ENCODE measurements at places on chromosomes 2 and 18.

- DNase-seq: no peak
Observed at GRCh38 chr2:55721596-55722215, 28.1 kb upstream of the PNPT1 start.

- no peak for DNase-seq
Observed at GRCh38 chr18:8001711-8002301, 434.7 kb downstream of the PTPRM start.

DNA sequence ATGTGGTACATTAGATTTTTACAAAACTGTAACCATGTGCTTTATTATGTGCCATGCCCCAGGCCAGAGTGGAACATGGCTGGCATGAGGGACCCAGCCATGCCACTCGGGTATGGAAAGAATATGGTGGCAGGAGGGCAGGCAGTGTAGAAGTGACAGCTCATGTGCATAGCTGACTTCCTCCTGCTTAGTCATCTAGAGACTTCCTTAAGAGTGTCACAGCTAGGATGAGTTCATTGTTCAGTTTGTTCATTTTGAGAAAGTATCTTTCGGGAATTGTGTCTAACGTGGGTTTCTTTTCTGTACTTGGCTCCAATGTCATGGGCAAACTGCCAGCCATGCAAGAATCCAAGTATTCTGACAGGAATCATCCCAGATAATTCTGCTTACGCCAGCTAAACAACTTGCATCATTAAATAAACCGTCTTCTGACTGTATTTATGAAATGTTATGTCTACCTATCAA is 94.3 kb upstream of the ITGB6 start:
- DNase-seq: no peak

GRCh38 chr2:147810883-147811765 is 33.7 kb upstream of the ACVR2A start:
- no peak for DNase-seq

- no peak for DNase-seq
Observed at GRCh38 chr2:63862806-63863205, 21.1 kb downstream of the UGP2 start.

DNA sequence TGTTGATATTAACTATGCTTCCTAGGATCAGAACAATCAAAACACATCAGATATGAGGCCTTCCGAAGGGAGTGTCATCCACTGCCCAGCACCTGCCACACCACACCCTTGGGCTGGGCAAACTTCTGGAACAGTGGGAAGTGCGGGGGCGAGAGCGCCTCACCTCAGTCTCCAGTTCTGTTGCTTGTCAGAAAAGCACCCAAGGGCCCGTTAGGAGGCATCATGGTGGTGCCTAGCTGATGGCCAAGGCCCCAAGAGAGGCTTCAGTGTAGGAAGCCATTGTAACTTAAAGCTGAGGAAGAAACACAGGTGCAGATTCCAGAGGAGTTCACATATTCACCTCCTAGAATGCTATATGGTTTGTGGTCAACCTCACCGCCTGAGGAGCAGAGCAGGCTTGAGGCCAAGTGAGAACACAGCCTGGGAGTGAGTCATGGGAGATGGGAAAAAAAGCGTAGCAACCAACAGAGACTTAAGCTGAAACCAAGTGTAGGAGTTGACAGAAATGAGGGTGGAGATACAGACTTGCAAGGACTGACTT is 85.1 kb upstream of the ATL2 start:
- no peak for DNase-seq

- no peak for DNase-seq
Observed at GRCh38 chr2:203751685-203752271, 45.3 kb downstream of the CD28 start.

- DNase-seq: no peak
Observed at GRCh38 chr2:54012538-54013141, 41.8 kb upstream of the PSME4 start.

DNA sequence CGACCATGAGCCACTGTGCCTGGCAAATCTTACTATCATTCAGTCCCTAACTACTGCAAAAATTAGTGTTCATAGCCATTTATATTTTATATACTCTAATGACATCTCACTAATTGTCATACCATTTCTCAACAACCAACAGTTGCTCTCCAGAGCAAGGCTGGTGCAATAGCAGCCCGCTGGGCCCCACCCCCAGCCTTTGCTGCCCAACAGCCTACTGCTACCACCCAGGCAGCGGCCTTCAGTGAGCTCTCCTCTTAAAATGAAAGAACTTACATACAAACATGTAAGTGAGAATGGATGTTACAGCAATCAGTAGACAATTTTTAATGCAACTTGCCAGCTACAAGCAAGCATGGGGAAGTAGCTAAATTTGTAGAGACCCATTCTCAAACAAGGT is 90.5 kb downstream of the HNRNPLL start:
- DNase-seq: no peak

GRCh38 chr2:167681234-167682015 is 566.0 kb downstream of the STK39 start:
- DNase-seq: no peak

DNA sequence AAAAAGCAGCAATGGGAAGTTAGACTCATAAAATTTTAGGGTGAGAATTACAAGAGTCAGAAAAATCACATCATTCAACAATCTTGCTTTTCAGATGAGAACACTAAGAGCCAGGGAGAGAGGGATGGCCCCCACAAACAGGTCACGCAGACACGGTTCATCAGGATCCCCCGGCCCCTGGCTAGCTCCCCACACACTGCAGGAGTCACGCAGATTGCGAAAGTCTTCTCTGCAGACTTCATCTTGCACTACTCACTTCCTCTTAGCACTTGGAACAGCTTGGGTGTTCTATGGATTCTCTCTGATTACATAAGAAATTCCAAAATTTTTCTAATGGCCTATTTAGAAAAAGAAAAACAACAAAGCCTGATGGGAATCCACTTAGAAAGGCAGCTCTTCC is 21.6 kb upstream of the SULT1C2 start:
- DNase-seq: no peak

DNA sequence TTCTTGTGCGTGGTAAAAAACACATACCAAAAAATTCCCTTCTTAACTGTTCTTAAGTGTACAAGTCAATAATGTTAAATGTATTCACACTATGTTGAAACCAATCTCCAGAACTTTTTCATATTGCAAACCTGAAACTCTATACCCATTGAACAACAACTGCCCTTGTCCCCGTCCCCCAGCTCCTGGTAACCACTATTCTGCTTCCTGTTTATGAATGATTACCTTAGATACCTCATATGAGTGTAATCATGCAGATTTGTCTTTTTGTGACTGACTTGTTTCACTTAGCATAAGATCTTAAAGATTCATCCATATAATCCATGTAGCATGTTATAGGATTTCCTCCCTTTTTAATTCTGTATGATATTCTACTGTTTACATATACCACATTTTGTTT is 59.9 kb downstream of the NAT8 start:
- no peak for DNase-seq

DNA sequence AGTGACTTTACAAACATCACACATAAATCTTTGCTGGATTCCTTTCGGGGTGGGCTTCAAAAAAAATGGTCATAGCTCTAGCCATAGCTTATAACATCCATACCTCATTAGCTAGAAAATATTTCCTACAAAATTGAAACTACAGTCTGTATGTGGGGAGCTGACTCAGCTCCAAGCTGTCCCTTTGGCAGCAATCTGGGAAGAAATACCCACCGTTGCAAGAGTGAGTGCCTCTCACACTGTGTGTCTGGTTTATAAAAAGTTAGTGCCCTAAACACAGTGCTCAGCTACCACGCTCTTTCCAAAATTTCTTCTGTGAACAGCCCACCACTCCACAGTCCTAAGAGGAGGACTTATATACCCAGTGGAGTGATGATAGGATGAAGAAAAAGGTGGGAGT is 170.1 kb downstream of the RBM43 start:
- DNase-seq: no peak

DNA sequence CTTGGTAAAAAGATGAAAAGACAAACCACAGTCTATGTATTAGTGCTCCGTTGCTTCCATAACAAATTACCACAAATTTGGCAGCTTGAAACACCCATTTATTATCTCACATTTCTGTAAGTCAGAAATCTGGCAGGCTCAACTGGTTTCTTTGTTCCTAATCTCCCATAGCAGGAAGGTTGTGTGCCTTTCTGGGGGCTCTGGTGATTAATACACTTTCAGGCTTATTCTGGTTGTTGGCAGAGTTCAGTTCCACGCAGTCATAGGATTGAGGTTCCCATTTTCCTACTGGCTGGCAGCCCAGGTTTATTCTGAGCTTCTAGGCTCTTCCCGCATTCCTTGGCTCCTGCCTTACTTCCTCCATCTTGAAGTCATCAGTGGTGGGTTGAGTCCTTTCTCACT is 189.3 kb downstream of the ANAPC1 start:
- no peak for DNase-seq

DNA sequence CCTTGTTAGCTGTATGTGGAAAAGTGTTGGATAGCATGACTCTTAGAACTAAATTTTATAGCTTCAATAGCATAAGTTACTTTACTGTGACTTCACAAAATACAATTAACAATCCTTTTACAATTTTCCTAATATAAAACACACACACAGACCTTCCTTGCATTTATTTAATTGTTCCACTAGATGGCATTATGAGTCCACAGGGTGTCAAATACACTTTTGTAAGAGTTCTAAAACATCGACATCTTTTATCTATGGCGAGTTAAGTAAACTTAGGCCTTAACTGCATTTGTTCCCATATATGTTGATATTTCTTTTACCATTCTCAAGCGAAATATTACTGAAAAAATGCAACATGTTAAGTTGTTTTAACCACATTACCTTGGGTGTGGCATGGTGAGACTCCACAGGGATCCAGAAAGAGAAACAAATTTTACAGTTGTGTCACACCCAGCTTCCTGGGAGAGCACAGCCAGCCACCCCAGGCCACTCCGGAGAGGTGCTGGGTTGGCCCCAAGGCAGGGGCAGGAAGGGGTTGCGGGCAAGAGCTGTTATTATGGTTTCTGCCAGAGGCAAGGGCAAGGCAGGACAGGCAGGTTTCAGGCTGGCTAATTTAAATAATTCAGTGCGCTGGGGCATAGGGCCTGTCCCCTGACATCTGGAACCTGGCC is 312.4 kb upstream of the MC4R start:
- DNase-seq: no peak

- DNase-seq: no peak
Observed at GRCh38 chr18:55400590-55401541, 187.1 kb downstream of the TCF4 start.

DNA sequence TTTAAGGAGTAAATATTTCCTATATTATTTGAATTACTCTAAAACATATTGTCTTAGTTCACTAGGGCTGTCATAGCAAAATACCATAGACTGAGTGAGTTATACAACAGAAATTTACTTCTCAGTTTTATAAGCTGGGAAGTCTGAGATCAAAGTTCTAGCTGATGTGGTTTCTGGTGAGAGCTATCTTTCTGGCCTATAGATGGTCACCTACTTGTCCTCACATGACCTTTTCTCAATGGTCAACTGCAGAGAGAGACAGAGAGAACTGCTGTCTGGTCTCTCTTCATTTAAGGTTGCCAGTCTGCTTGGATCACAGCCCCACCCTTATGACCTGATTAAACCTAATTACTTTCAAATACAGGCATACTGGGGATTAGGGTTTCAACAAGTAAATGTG is 490.9 kb downstream of the FBXO15 start:
- no peak for DNase-seq

DNA sequence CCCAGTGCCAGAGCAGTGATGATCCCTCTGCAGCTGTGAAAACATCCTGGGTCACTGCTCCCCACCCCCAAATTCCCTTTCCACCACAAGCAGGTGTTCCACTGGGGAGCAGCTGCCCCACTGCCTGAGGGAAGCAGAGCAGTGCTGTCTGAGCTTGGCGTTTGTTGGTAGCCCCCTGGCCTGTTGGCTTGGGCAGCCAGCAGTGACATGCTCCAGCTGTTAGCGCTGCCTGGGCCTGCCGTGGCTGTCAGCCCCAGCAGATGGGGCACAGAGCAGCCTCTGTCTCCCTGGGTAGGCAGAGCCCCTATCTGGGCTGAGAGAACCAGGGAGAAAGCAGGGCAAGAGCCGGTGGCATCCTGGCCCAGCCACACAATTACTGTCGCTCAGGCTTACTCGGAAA is 247.7 kb downstream of the GLI2 start:
- DNase-seq: no peak

GRCh38 chr18:44737623-44738022 is 56.9 kb downstream of the SETBP1 start:
- DNase-seq: no peak

DNA sequence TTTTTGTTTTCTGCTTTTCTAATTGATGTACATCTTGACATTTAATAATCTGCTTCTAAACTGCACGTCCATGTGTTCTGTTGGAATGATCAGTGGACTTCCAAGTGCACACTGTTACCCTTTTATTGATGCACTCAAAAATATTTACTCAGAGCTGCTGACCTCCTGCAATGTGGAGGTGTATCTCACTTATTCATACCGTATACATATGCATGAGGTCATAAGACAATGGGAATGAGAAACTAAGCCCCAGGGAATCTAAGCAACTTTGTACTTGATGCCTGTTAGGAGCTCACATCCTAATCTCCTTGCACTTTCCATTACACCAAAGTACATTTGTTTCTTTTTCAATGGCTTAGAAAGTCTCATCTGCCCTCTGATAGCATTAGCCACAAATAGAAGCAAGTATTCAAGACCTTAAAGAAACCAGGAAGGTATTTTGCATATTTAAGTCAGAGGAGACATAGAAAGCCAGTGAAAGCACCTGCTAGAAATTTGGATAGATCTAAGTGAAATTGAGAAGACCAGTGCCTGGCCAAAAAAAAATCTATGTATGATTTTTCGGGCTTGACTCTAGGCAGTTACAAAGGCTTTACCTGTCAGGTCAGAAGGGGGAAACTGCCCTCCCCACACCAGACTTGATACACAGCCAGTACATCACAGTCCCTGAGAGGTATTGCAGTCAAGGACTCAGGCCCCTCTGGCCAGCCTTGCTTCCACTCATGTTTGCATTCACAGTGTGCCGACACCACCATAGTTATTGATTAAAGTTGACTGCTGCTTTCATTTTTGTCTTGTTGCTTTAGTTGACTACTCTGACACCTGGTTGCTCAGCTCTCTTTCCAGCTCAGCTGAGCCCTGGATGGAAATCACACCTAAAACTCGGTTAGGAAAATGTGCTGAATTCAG is 391.7 kb upstream of the CYRIA start:
- DNase-seq: no peak

DNA sequence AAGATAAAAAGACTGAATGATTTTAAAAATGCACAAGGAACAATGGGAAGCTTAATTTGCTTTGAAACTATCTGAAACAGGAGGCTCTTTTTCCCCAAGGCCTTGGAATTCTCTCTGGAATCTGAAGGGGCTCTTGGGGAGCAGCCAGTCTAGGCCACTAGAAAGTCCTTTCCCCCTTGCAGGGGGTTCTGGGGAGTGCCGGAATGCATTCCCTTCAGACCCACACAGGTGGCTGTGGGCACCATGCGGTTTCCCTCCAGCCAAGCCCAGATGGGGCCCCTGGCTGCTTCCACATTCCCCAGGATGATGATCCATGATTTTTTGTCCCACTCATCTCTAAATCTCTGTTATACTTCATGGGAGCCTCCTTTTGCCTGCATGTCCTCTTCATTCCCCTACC is 10.7 kb downstream of the GPR45 start:
- no peak for DNase-seq

DNA sequence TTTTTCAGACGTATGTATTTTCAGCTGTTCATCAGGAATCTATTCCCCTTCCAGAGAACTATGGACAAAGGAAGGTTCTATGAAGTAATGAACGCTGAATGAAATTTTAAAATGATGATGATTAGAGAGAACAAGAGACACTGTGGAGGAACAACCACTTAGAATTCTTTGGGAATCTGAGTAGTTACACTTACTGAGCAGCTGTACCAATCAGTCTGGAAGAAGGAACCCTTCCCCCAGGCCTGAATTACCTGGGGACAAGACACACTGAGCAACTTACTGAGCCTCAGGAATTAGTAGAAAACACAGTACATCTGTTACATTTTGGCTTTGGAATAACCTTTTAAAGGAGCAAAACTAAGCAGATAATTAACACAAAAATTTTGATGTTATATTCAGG is 1.9 kb downstream of the MSTN start:
- no peak for DNase-seq
